Natural killer cell treated with Interleukin-12 subunit alpha and Interleukin-12 subunit beta and Interleukin-15 and Interleukin-18, amount 100 ng/mL, for 72 hours (primary cell): ENCODE measurements at places on chromosomes 7 and 10. TPM values are rescaled to one million over a fixed set of nuclear protein-coding genes. Genes with fewer than 3 reads are reported as not detected.

DNA sequence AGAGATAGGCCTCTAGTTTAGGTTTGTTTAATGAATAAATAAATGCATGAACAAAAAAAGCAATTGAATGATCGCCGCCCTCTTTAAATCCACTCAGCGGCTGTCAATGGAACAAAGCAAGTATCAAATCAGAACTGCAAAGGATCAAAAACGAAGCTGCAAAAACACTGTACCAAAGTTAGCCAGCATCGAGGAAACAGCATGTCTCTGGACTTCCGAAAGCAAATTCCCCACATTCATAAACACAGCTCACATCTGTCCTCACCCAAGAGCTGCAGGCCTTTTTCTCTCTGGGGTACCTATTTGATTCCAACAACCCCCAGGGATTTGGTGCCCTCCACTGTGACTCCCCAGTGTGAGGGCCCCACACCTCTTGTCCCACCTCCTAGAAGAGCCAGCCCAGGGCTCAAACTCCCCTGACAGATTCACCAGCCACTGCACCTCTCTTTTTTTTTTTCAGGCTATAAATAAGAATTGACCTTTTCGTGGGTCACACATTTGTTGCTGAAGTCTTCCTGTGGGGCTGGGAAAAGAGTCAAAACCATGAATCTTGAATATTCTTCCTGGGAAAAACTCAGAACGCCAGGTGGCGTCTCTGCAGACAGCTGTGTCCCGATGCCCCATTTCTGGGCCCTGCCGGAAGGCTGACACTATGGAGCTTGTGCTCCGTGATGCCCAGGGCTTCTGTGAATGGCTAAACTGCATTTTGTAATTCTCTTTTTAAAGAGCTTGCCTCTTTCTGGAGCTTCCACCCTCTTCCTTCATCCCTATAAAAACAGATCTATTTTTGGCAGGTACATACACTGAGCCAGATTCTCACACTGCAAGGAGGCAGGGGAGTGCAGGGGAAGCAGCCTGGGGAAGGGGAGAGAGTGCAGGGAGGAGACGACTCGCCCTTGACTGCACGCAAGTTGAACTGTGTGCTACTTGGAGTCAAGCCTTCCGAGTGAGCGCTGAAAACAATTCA is 51.7 kb downstream of the HSPA12A start:
- no peak for DNase-seq

- no peak for DNase-seq
Observed at GRCh38 chr7:28823582-28823981, 134.5 kb downstream of the TRIL start.

GRCh38 chr10:51675088-51675487 is 24.3 kb downstream of the CSTF2T start:
- DNase-seq = no peak

- DNase-seq = no peak
Observed at GRCh38 chr10:88404133-88404532, 179.0 kb downstream of the RNLS start.

- DNase-seq = no peak
Observed at GRCh38 chr7:153887749-153888569, 164.2 kb upstream of the DPP6 start.

- no peak for DNase-seq
Observed at GRCh38 chr10:44960482-44961229, 1.1 kb downstream of the RASSF4 start.

GRCh38 chr7:23925088-23925487 is 215.1 kb downstream of the STK31 start:
- DNase-seq = no peak

TAS2R5 gene
- 0.83 TPM for total RNA-seq

- DNase-seq = no peak
Observed at GRCh38 chr7:33903791-33904680, 1.3 kb upstream of the BMPER start.

DNA sequence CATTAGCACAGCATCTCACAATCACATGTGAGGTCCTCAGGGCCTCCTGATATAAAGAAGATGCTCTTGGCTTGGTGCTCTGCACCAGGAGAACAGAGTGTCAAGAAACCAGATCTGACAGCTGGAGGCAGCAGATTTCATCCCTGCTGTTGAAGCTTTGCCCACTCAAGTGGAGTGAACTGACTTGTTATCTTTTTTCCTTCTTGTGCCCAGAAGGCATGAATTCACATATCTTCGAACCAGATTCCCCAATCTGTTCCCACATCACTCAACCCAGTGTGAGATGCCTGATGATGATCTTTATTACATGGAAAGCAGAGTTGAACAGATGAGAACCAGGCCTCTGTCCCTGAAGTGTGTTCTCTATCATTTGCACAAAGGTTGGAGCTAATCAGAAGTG is 521.0 kb downstream of the SORCS1 start:
- no peak for DNase-seq

DNA sequence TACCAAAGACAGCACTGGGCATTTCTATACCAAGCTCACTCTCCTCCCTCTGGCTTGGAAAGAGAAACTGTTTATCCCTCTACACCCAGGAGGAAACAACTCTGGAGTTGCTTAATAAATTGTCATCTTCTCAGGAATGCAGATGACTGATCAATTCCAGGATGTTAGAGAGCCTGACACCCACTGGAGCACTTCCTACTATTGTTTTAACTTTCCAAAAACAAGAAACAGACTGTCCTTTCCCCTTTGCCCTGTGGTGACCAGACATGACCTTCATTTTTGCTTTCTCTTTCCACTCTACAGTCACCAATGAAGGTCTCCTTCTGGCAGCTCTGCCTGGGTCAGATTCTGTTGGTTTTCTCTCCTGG is 19.6 kb downstream of the GIMAP4 start:
- no peak for DNase-seq
